ENCODE measurements at places on chromosomes 3 and 15.
A peak's percentile ranks its signal among the peaks of the same experiment; 100 is the strongest.

DNA sequence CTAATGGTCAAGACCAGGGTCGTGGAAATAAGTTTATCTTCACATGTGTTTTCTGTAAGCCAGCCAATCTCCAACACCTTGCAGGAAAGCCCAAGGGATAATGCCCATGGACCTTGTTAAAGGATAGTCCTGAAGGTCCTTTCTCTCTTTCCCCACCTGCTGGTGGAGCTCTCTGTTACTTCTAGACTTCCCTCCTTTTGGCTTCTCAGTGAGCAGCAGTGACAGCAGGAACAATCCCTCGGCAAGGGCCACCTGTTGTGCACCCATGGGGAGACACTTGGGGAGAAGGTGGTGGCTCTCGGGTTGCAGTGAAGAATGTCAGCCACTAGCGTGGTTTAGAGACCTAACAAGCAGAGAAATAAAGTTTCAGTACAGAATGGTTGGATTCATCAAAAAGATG lies 84.0 kb upstream of the OSBPL11 start:
- DNase-seq, result no peak

GRCh38 chr3:62139957-62140356 lies 233.4 kb downstream of the FEZF2 start:
- DNase-seq, result no peak

- DNase-seq, result no peak
Measured at GRCh38 chr3:39322936-39323335, 6.6 kb upstream of the CCR8 start.

- peak; percentile 85 for DNase-seq
Measured at GRCh38 chr3:11582191-11582968, 61.3 kb downstream of the VGLL4 start.

DNA sequence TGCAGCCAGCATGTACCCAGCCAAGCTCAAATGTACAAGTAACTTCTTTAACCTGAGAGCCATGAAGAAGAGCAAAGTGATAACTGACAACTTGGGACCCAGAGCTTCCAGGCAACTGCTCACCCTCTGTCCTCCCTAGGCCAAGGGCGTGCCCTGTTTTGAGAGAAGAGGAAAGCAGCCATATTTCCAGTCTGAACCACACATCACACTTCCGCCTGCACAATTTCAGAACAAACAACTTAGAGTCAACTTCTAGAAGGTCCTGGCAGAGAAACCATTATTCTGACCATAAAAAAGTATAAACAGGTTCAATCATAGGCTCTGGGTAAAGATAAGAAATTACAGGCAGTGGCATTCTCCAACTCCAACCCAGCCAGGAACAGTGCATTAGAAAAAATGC lies 50.1 kb downstream of the ITGB5 start:
- DNase-seq, result no peak

GRCh38 chr15:73283366-73283962 lies 85.3 kb downstream of the HCN4 start:
- no peak for DNase-seq

- DNase-seq, result no peak
Measured at GRCh38 chr15:26628071-26628470, 144.8 kb downstream of the GABRB3 start.

- DNase-seq, result no peak
Measured at GRCh38 chr3:22898558-22898957, 304.6 kb upstream of the UBE2E2 start.

- DNase-seq, result no peak
Measured at GRCh38 chr3:124691599-124691998, 38.7 kb upstream of the UMPS start.

GRCh38 chr3:138849222-138849940 lies 14.7 kb upstream of the PIK3CB start:
- no peak for DNase-seq

GRCh38 chr15:43517354-43518196 lies at the start of gene MAP1A:
Gene MAP1A (plus strand): TSS chr15:43517608. CDS start chr15:43521474, 3,866 bp downstream.
- peak; percentile 66 for DNase-seq

DNA sequence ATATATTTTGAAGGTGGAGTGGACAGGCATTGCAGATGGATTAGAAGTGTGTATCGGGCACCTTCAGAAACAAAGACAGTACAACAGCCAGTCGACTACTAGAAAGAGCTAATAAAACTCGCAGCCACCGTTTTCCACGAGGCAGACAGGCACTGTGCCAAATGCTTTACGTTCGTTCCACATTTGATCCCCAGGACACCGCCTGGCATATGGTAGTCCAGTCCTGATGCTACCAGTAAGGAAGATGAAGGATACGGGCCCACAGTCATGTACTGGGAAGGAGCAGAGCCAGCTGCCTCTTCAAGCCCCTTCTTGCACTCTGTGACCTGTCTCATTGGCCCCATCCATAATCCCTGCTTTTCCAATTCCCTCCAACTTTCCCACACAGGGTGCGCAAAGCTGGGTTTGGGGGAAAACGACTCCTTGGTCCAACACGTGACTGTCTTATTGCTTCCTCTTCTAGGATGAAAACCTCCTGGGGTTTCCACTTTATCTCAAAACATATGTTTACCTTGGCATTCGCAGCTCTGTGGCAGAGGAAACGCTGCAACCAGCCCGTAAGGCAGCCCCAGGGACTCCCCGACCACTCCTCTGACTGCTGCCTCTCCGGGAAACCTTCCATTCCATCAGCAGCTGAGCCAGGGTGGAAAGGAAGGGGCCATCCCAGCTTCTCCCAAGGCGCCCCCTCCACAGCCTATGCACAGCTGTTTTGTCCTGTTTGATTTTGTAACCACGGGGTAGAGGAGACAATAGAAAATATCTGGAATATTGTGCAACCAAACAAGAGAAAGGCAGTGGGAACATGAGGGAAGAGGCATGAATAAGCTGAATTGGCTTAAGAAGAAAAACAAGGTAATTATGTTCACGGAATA lies 107.4 kb downstream of the ADAMTS17 start:
- no peak for DNase-seq

DNA sequence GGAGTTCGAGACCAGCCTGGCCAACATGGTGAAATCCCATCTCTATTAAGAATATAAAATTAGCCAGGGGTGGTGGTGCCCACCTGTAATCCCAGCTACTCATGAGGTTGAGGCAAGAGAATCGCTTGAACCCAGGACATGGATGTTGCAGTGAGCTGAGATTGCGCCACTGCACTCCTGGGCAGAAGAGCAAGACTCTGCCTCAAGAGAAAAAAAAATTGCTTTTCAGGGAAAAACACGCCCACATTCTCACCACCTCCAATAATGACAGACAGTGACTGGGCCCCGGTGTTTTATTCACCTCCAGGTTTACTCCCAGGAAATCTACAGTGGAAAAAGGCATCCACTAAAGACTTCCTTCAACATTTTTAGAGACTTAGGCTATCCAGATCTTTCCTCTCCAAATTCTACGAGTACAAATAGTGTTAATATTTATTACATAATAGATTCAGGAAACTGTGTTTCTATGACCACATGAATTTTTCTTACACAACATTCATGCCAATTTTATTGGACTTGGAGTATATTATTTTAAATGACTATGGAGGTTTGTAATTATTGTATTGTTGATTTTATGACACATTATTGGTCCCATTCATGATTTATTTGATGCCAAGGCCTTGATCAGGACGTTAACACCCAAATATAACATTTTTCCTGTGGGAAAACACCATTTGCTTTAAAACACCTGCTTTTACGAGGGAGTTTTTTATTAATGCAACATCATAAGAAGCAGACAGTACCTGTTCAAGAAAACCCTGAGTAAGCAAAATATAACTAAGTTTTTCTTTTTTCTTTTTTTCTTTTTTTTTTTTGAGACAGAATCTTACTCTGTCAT lies 26.6 kb downstream of the IGF2BP2 start:
- no peak for DNase-seq

DNA sequence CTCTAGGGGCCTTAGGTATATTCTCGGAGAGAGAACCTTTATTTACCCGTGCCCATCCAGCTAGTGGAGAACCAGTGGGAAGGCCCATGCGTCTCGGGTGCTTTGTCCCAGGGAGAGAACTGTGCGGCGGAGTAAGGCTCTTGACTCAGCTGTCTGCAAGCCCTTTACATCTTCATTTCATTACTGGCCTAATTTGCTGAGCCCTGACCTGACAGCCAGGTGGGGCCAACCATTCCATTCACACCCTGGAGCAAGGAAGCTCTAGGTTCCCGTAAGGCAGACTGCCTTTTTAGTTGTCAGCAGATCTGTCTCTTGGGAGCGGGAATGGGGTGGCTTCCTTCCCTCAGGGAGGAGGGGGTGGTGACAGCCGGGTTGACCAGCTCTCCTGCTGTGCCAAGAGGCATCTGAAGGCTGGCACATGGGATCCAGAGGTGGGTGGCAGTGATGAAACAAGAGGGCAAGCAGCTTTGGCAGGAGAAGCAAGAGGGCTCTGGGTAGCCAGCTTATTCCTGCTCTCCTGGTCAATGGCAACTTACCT lies 36.4 kb downstream of the SV2B start:
- DNase-seq, result no peak

- DNase-seq, result no peak
Measured at GRCh38 chr3:187213616-187214015, 16.3 kb downstream of the RTP1 start.

- DNase-seq, result no peak
Measured at GRCh38 chr3:179526989-179527391, 35.7 kb upstream of the ACTL6A start.

DNA sequence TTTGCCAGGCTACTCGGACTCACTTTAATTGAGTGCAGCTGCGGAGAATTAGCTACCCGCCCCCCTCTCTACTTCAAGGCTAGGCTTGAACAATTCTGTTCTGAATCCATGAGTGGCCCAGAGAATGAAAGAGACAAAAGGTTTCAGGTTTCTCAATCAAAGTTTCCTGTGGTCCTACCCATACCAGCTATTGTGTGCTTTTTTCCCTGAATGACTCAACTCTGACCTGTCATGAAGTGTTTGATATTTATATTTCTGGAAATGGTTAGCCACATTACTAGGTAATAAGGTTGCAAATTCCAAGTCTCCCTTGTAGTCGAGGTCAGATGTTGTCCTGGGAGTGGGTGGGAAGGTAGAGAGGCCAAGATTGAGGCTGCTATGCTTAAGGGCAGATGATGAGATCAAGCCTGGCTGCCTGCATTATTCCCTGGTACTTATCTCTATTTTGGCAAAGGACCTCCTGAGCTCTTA lies 392.7 kb upstream of the TBL1XR1 start:
- no peak for DNase-seq

- DNase-seq, result peak; percentile 93
Measured at GRCh38 chr3:159839561-159840379, 148.9 kb upstream of the IL12A start.

DNA sequence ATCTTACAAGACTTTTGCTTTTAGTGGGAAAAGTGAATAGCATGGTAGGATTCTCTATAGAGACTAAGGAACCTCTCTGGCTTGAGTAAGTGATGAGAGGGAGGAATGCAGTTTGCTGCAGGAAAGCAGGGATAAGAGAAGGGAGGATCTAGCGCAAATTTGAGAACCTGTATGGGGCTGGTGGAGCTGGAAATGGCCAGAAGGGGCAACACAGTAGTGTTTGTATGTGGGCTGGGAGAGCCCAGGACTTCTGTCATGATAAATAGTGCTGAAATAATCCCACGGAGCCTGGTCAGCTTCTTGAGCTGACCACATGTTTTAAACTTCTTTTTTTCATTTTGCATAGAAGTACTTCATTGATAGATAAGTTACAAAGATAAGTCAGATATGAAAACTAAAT lies 11.2 kb upstream of the SHC4 start:
- DNase-seq, result peak; percentile 11

- no peak for DNase-seq
Measured at GRCh38 chr3:141386126-141386488, 17.8 kb downstream of the ZBTB38 start.

GRCh38 chr3:17915341-17915740 lies 172.9 kb upstream of the TBC1D5 start:
- no peak for DNase-seq

- DNase-seq, result peak; percentile 31
Measured at GRCh38 chr15:90184119-90184785, 16.9 kb upstream of the SEMA4B start.

- DNase-seq, result no peak
Measured at GRCh38 chr3:52704611-52705437, 767 bp downstream of the GLT8D1 start.

DNA sequence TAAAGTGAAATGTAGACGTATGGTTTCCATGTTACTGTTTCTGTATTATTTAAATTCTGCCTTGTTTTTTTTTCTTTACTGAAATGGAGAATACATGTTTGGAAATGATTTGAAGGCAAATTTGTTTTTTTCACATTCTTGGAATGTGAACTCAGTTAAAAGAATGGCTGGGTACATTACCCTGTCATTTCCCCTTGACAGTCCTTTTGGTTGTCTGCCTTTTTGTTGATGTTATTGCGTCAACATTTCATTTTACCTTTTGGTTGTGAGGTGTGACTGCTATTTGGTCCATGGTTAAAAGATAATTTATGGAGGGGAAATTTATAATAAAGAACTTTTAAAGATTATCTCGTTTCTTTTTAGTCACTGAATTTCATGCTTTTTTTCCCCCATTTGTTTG lies 3.2 kb upstream of the GPR171 start:
- DNase-seq, result no peak

- DNase-seq, result no peak
Measured at GRCh38 chr3:99351122-99351521, 287.3 kb upstream of the COL8A1 start.

DNA sequence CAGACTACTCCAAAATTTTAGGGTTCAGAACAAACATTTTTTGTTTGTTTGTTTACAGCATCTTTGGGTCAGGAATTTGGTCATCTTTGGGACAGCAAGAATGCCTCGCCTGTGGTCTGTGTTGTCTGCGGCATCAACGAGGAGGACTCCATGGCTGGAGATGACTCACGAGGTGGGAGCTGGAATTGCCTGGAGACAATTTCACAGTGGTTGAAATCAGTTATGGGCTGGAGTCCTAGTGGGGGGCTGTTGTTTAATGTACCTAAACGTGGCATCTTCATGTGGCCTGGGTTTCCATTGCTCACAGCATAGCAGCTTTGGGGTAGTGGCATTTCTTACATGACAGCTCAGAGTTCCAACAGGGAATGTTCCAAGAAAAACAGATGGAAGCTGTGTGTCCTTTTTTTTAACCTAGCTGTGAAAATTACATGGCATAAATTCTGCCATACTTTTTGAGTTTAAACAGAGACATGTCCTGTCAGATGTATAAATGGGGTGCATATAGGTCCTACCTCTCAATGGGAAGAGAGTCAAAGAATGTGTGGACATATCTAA lies 507.3 kb upstream of the CBLB start:
- no peak for DNase-seq

DNA sequence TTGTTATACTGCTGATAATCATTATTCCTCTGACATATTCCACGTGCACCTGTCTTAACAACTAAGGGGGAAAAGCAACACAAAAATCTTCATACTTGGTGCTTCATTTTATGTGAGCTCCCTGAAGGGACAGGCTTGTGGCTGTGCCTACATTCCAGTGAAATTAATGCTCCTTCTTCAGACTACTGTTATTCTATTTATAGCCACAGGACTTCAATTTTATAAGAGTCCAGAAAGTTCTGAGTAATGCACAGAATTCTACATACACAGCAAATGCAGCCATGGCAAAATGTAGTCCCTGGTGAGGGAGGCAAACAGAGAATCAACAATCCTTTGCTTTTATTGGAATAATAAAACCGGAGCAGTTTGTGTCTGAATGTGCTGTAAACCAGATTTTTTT lies 417.1 kb downstream of the RBMS3 start:
- no peak for DNase-seq
